ENCODE measurements at places on chromosomes 3 and 15.

GRCh38 chr3:59839810-59840515, 790.1 kb upstream of the CFAP20DC start:
- DNase-seq: no peak

GRCh38 chr15:78811124-78811824, at the start of gene ADAMTS7:
Gene ADAMTS7, minus strand, starts transcription at chr15:78811464. Its CDS starts 244 bp downstream, at chr15:78811220.
- DNase-seq: peak; percentile 77

DNA sequence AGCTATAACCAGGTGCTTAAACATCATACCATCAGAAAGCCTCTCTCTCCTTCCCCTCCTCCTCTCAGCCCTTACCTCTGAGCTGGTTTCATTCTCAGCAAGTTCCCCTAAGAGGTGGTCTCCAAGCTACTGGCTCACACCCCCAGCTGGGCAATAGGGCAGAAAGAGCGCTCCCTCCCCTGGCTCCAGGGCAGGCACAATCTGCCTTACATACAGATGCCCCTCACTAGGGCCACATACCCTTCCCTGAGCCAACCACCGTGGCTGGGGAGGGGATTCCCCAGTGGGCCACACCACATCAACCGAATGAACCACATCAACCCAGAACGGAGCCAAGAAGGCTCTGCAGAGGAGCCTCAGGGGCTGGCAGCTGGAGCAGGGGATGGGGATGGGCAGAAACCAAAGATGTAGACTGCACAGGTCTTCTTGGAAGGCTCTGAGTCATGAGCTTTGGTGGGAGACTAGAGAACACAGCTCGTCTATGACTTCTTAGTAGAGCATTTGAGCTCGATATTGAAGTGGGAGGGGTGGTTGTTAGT, 4.6 kb upstream of the FBLN2 start:
- DNase-seq: no peak

- DNase-seq: no peak
These were observed 338.3 kb upstream of the ZNF385D start for GRCh38 chr3:22089284-22089683.

DNA sequence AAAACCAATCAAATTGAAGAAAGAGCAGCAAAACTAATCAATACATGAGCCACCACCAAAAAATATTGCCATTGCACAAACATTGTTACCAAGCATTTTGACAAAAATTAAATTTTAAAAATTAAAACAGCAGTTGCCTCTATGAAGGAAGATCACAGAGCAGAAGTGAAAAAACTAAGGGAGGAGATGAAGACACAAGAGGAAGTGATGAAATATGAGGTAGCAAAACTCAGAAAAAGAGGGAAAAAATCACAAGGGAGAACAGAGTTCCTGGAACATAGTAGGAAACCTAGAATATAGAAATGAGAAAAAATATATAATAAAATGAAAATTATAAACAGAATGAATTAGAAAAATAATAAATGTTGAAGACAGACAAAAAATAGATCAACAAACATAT, 7.3 kb upstream of the SERPINI2 start:
- no peak for DNase-seq

DNA sequence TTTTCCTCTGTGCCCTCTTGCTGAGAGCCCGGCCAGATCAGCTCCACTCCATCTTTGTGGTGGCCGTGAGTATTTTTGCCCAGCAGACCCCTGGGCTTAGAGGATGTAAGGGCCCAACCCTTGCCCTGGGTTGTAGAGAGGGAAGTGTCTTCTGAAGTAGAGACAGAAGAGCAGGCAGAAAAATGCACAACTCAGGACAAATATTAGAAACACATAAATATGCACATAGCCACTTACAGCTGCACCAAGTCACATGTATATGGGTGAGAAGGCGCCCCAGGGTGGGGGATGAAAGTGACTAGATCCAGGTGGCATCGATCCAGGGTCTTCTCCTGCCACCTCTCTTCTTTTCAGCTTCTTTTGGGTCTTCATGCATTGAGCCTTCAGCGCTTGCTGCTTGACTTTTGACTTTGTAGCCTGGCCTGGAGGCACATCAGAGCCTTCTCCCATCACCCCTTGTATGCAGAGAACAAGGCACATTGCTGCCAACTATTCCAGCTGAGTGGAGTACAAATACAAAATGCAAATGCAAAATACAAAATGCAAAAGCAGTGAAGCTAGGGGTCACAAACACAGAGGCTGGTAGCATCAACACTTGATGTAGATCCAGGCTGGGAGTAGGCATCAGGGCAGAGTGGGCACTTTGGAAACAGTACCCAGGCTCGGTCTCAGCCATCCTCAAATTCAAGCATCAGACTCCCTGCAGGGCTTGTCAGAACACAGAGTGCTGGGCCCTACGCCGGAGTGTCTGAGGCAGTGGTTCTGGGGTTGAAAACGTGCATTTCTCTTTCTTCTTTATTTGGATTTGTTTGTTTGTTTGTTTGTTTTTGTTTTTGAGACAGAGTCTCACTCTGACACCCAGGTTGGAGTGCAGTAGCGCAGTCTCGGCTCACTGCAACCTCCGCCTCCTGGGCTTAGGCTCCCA, 133.0 kb downstream of the ASB7 start:
- peak; percentile 36 for DNase-seq

DNA sequence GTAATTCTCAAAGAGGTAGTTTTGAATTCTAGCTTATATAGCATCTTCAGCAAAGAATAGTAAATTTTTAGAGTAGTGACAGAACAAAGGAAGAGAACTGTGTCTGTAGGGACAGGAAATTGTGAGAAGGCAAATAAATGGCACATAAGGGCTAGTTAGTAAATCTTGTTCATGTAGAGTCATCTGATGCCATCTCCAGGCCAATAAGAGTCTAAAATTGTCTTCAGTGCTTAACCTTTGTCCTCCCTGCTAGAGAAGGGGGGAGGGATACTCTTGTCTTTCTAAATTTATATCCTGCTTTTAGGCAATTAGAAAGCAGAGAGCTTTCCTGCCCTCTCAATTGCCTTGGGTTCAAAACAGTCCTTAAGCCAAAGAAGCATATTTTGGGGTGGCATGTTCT, 87.0 kb upstream of the DNAJC19 start:
- no peak for DNase-seq

DNA sequence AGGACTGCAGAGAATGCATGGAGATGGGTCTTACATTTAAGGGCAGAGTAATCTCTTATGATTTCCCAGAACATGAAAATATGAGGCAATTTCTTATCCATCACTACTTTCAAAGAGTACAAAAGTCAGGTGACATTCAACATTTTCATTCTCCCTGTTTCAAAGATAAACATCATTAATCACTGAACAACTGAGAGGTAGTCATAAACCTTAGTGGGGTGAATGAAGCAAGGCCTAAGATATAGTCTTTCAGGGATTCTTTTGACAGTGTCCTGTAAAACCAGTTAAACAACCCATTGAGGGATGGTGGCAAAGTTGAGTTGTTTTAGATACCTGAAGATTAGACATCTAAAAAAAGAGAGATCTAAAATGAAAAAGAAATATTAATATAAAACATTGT, 271.6 kb upstream of the CBLB start:
- DNase-seq: no peak

DNA sequence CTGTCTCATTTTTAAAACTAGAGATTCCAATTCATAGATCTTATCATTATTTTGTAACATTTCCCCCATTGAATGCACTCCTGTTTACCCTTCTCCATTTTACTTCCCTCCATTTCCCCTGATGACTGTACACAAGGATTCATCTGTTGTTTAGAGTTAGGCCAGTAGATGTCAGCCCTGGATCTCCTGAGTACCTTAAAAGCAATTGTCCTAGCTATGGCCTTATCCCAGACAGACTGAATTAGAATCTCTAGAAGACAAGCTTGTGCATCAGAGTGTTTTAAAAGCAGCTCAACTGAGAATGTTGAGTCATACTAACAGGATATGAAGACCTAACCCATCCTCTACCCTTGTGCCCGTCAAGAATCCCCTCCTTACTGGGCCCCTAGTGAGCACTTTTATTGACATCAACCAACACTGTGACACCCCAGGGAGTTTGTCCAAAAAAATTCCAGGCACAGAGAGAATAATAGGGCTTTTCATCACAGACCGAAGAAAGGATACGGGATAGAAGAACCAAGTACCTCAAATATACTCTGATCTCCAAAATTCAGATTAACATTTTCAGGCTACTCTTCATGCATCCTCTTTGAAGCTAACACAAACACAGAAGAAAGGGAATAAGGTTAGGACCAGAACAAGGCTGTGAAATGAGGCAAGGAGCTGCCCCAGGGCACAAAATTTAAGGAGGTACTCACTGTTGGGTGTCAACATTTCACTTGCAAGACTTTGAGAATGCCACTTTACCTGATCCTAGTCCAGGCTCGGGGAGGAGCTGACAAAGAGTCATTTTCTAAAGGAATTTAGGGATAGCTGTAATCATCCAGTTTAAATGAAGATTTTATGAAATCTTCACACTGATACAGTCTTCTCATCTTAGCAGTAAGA, 17.1 kb downstream of the ZBED2 start:
- no peak for DNase-seq

- DNase-seq: no peak
These were observed 34.3 kb downstream of the ST6GAL1 start for GRCh38 chr3:186964616-186965015.

DNA sequence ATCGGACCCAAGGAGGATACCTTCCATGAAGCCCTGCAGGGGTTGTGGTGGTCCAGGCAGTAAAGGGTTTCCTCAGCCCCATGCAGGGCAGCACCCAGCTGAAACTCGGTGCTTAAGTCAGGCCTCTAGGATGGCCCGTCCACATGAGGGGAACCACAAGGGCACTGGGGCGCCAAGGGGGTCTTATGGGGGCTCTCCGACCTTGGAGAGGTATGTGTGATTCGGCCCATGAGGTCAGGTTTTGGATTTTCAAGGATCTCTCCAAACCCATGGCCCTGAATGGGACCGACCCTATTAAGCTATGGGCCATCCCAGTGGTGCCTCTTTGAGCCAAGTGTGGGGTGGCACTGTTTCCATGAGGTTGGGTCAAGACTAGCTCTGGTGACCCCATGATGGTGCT, 233.3 kb downstream of the SNRPN start:
- no peak for DNase-seq

DNA sequence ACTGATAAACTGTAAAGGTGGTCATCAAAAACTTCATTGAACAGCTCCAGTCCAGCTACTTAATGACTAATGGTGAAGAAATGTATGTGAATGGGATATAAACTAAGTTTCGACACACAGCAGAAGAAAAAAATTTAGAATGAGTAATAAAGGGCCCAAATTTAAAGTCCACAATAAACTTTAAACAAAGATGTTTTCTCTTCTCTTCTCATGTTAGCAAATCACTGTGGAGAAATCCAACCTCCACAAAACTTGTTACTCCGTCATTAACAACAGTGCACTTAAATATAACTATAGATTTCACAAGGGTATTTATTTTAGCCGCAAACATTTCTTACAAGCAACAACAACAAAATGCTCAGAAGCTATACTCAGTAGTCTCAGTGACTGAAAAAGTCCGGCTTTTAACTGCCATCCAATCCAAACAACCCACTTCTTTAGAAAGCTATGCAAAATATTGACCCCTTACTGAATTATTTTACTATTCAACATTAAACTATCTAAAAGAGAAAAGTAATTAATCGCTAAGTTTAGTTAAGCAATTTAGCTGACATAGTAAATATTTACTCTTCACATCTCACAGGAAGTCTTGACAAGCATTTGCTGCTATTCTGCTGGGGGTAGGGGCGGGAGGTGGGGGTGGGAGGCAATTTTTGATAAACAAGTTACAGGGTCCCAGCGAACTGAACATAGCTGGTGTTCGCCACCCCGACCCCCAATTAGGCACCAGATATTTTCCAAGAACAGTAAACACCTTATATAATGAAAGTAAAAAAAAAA, 2.4 kb downstream of the IGF2BP2 start:
- no peak for DNase-seq

GRCh38 chr15:74573987-74574386, 33.0 kb downstream of the ARID3B start:
- DNase-seq: no peak

GRCh38 chr15:95912728-95913127, 417.8 kb upstream of the NR2F2 start:
- no peak for DNase-seq

GRCh38 chr3:65979731-65980130, 59.0 kb downstream of the MAGI1 start:
- no peak for DNase-seq

DNA sequence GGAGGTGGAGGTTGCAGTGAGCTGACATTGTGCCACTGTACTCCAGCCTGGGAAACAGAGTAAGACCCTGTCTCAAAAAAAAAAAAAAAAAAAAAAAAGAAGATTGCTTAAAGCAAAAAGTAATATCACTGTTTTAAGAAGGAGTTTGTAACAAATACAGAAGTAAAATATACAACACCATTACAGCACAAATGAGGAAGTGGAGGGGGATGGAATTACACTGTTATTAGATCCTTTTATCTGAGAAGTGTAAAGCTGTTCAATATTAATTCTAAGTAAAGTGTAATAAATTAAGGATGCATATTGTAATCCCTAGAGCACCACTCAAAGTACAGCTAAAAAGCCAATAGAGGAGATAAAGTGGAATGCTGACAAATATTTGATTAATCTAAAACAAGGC, 47.0 kb upstream of the SNRPA1 start:
- no peak for DNase-seq

DNA sequence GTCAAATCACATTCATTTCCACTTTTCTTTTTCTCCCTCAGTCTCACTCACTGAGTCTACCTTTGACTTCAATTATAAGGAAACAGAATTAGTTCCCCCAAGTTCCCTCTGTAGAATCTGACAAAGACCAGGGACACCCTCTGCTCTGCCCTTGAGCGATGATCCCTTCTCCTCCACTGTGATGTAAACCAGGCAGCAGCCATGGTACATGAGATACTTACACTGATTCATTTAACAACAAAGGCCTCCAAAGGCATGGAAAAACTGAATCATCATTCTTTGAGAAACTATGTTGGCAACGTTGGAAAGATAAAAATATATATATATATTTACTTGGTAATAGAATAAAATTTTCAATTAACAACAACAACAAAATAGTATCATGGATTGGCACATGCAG, 84.1 kb downstream of the P3H2 start:
- no peak for DNase-seq

GRCh38 chr3:111747490-111747889, 111.6 kb upstream of the PHLDB2 start:
- DNase-seq: no peak

GRCh38 chr15:100949691-100950090, 30.5 kb downstream of the LRRK1 start:
- no peak for DNase-seq

- no peak for DNase-seq
These were observed 161.8 kb downstream of the SNRK start for GRCh38 chr3:43448098-43448497.

DNA sequence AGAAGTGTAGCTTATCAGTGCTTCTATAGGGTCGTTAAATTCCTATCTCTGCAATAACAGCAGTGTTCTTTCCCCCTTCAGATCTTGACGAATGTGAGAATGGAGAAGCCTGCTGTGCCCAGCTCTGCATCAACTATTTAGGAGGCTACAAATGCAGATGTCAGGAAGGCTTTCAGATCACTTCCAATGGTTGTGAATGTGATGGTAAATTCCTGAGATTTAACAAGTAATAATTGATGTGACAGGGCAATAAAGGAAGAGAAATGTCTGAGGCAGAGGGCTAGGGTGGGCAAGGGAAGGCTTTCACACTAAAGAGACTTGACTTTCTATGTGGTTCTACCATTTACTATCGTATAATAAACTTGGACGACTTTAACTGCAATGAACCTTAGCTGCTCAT, 711.7 kb upstream of the GOLIM4 start:
- no peak for DNase-seq
